ENCODE measurements at places on chromosomes 13 and 19. TPM values are rescaled to one million over a fixed set of nuclear protein-coding genes. Genes with fewer than 3 reads are reported as not detected.

DNA sequence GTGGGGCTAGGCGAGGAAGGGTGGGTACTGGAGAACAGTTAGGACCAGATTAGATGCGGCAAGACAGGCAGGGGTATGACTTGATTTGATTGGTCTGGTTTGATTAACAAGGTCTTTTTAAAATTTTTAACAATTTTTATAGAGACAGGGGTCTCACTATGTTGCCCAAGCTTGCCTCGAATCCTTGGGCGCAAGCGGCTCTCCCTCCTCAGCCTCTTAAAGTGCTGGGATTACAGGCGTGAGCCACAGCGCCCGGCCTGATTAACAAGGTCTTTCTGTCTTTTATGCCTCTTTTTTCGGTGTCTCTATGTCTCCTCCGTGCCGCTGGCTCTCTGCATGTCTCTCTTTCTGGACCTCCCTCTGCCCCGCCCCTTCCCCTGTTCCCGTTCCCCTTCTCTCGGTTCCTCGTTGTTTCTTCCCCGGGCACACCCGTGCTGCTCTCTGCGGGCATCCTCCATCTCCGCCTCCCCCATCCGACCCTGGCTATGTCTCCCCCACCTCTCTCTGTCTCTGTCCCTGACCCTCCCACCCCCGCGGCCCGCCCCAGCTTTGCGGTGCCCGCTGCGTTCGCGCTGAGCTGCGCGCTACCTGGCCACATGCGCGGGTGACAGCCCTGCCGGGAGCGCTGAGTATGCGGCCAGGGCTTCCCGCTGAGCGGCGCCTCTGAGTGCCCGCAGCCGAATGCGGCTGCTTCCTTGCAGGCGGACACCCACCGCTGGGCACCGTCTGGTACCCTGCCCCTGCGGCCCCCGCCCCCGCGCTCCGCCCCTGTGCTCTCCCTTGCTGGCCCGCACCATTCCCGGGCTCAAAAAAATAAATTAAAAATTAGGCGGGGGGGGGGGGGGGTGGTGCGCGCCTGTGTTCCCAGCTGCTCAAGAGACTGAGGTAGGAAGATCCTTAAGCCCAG, 8.1 kb upstream of the SDHAF1 start:
- no peak overlapping the region for H3K27ac ChIP-seq
- peak; percentile 58 for DNase-seq
- H3K4me1 ChIP-seq: no peaks in the 10 kb centered on the region
- H3K4me3 ChIP-seq: no peak overlapping the region

GRCh38 chr13:45512098-45512496, 47.4 kb downstream of the COG3 start:
- H3K27ac ChIP-seq: no peak overlapping the region
- no peaks in the 10 kb centered on the region for H3K4me1 ChIP-seq
- H3K27me3 ChIP-seq: no peaks in the 10 kb centered on the region
- H3K36me3 ChIP-seq: peaks cover 13% of the 10 kb centered on the region
- DNase-seq: no peak

- no peaks in the 10 kb centered on the region for H3K27me3 ChIP-seq
- no peaks in the 10 kb centered on the region for H3K4me1 ChIP-seq
- no peaks in the 10 kb centered on the region for H3K36me3 ChIP-seq
Measured at GRCh38 chr13:73368608-73369007, 309.8 kb downstream of the KLF5 start.

DNA sequence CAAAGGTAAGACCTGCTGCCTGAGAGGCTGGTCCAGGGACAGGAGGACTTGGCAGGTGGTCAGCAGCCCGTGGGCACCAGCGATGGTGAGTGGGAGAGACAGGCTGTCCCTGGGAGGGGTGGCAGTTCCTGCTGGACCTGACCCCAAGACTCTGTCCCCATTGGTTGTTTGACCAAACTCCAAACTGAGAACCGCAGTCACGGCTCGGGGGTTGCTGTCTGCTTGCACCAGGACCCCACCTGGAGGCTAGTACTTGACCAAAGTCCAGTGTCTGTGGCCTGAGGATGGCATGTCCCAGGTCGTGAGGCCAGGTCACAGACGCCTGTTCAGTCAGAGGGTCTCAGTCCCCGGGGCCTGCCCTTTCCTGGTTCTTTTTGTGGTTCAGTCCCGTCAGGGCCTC, 9.9 kb upstream of the ZNF14 start:
- no peaks in the 10 kb centered on the region for H3K27me3 ChIP-seq
- no peaks in the 10 kb centered on the region for H3K36me3 ChIP-seq
- no peak for DNase-seq
- no peak overlapping the region for H3K4me3 ChIP-seq

- DNase-seq: no peak
- H3K4me1 ChIP-seq: no peaks in the 10 kb centered on the region
- no peak overlapping the region for H3K4me3 ChIP-seq
- no peak overlapping the region for H3K27ac ChIP-seq
- no peaks in the 10 kb centered on the region for H3K27me3 ChIP-seq
- H3K36me3 ChIP-seq: no peaks in the 10 kb centered on the region
Measured at GRCh38 chr13:85417807-85418206, 381.4 kb downstream of the SLITRK6 start.

DNA sequence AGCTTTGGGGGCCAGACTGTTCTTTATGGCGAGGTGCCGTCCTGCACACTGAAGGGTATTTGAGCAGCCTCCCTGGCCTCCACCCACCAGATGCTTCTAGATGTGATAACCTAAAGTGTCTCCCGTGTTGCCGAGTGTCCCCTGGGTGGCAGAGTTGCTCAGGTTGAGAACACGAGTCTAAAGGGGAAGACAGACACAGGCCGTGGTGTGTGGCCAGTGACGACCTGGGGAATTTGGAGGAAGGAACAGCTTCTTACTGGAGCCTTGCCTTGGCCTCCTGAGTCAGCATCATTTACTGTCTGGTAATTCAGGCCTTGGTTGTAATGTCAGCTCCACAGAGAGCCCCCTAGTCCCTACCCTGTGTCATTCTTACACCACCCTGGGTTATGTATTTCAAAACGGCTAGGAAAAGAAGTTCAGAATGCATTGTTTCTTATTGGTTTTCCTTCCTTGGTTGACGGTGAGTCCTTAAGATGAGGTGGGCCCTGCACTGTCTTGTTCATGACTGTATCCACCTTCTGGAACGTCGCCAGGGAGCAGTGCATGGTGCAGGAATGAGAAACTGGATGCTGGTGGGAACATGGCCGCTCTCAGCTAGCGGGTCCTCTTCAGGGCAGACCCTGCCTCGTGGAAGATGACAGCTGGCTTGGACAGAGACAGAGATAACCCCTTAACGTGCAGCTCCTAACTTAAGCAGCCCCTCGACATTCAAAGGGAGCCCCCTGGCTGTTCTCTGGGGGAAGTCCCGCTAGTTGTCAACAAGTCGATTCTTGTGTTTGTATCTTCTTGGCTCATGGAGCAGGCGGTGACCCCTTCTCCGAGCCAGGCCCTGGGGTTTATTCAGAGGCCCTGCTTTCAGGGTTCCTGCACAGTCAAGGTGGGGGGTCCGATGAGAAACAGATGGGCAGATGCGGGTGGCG, 7.2 kb downstream of the SIN3B start:
- no peaks in the 10 kb centered on the region for H3K27me3 ChIP-seq
- no peaks in the 10 kb centered on the region for H3K4me1 ChIP-seq
- no peak overlapping the region for H3K27ac ChIP-seq
- no peak overlapping the region for H3K4me3 ChIP-seq
- no peak for DNase-seq

- DNase-seq: no peak
- no peak overlapping the region for H3K4me3 ChIP-seq
- no peaks in the 10 kb centered on the region for H3K36me3 ChIP-seq
- no peaks in the 10 kb centered on the region for H3K4me1 ChIP-seq
- no peaks in the 10 kb centered on the region for H3K27me3 ChIP-seq
Measured at GRCh38 chr13:98927951-98928927, 49.6 kb downstream of the DOCK9 start.

- no peaks in the 10 kb centered on the region for H3K27me3 ChIP-seq
- no peak overlapping the region for H3K27ac ChIP-seq
- no peaks in the 10 kb centered on the region for H3K4me1 ChIP-seq
- no peaks in the 10 kb centered on the region for H3K36me3 ChIP-seq
- no peak overlapping the region for H3K4me3 ChIP-seq
Measured at GRCh38 chr13:83943530-83944279, 61.4 kb upstream of the SLITRK1 start.

DNA sequence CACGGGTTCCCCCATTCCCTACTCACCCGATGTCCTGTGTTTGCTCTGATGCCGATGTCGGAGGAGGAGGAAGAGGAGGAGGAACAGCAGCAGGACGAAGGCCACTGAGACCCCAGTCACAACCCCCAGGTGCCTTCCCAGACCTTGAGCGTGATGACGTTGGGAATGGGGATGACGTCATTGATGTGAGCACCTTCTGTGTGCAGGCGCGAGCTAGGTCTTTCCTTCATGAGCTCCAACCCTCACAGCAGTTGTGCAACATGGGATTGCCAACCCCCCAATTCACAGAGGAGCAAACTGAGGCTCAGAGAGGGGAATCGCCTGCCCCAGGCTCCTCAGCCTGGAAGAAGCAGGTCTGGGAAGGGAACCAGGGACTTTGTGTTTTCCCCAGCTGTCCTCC, 4.2 kb downstream of the LILRB5 start:
- H3K4me3 ChIP-seq: no peak overlapping the region
- no peaks in the 10 kb centered on the region for H3K36me3 ChIP-seq
- no peaks in the 10 kb centered on the region for H3K27me3 ChIP-seq
- H3K27ac ChIP-seq: no peak overlapping the region
- no peaks in the 10 kb centered on the region for H3K4me1 ChIP-seq

GRCh38 chr19:4108767-4109625, 14.9 kb downstream of the MAP2K2 start:
- no peak overlapping the region for H3K4me3 ChIP-seq
- H3K36me3 ChIP-seq: peaks cover 13% of the 10 kb centered on the region
- DNase-seq: no peak
- peak overlapping the region; percentile 3 for H3K27ac ChIP-seq

- no peak for DNase-seq
- H3K4me3 ChIP-seq: no peak overlapping the region
- H3K36me3 ChIP-seq: no peaks in the 10 kb centered on the region
- peaks cover 8% of the 10 kb centered on the region for H3K4me1 ChIP-seq
Measured at GRCh38 chr13:51645761-51646670, 61.8 kb downstream of the WDFY2 start.

GRCh38 chr19:30959011-30959410, 390.2 kb downstream of the TSHZ3 start:
- no peak for DNase-seq
- no peaks in the 10 kb centered on the region for H3K27me3 ChIP-seq
- no peak overlapping the region for H3K4me3 ChIP-seq
- H3K36me3 ChIP-seq: no peaks in the 10 kb centered on the region

GRCh38 chr13:109727251-109727650, 59.1 kb downstream of the IRS2 start:
- no peak overlapping the region for H3K27ac ChIP-seq
- no peak for DNase-seq
- H3K4me1 ChIP-seq: peaks cover 2% of the 10 kb centered on the region
- H3K27me3 ChIP-seq: no peaks in the 10 kb centered on the region
- no peak overlapping the region for H3K4me3 ChIP-seq

- no peaks in the 10 kb centered on the region for H3K4me1 ChIP-seq
- no peaks in the 10 kb centered on the region for H3K36me3 ChIP-seq
- no peak overlapping the region for H3K27ac ChIP-seq
- no peaks in the 10 kb centered on the region for H3K27me3 ChIP-seq
- no peak for DNase-seq
- H3K4me3 ChIP-seq: no peak overlapping the region
Measured at GRCh38 chr19:5354403-5354802, 13.8 kb upstream of the PTPRS start.

The SBK2 gene
- not detected for total RNA-seq

The ZNF428 gene
- total RNA-seq: 44.3 TPM

The TUBA3C gene
- total RNA-seq: not detected

The FOXO1 gene
- total RNA-seq: 54.6 TPM

The MEIOSIN gene
- total RNA-seq: not detected

The ZNF17 gene
- 17.7 TPM for total RNA-seq

The KLK1 gene
- total RNA-seq: 0.41 TPM

The CYP4F8 gene
- not detected for total RNA-seq

The MEIS3 gene
- total RNA-seq: 7.6 TPM

The GIPR gene
- 3.3 TPM for total RNA-seq

The RGL3 gene
- total RNA-seq: 126 TPM

The ZSCAN4 gene
- total RNA-seq: not detected

The SPRY2 gene
- 26.2 TPM for total RNA-seq

All from kidney (tissue), 22 donors.